ENCODE measurements at places on chromosomes 4 and X.

- no peak for DNase-seq
Measured at GRCh38 chr4:94758141-94758699, 465 bp downstream of the BMPR1B start.

DNA sequence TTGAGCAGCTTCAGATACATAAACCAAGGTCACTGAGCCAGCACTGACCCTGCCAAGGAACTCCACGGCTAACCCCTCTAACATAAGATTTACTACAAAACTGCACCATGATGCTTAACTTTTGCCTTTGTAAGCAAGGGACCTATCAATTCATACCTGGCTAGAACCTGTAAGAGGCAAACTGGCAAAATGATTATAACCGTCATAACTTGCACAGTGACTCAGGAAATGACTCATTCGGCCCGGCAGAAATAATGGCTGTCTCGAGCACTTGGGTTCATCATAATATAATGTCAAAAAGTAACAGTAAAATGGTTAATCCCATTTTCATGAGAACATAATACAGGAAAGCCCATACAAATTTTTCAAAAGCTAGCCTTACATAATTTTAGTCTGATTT, 17.2 kb downstream of the RASGEF1B start:
- peak; percentile 62 for DNase-seq

- no peak for DNase-seq
Measured at GRCh38 chr4:44186850-44187246, 261.8 kb downstream of the KCTD8 start.

GRCh38 chr4:110485452-110485851, 9.5 kb downstream of the ENPEP start:
- DNase-seq: no peak

DNA sequence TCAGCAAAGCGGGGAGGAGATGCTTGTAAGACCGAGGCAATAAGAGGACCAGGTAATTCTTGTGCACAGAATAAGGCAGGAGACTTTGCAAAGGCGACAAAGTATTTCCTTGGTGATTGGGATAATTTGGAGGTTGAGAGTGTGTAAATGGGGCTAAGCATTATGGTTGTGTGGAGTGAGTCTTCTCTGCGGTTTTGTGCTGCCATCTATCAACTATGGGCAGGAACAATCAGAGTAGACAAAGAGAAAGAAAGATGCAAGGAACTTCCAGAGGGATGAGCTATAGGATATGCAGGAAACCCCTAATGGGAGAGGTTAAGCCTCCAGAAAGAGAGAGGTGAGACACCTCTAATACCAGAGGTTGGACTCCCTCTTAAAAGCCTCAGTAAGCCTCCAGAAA, 339.8 kb downstream of the PAPSS1 start:
- no peak for DNase-seq

DNA sequence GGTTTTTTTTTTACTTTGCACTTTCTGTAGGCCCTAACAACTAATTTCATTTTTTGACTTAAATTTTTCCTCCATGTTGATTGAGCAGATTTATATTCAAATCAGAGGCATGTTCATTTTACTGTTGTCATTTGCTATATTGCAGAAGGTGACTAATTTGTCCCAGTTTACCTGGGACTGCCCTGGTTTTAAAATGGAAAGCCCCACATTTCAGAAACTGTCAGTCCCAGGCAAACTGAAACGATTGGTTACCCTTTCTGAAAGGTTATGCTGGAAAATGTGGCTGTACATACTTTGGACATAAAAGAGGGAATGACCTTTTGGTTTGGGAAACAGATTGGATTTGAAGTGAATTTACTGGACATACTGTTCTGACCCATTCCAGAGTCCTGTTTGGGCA, 160.0 kb downstream of the SPCS3 start:
- DNase-seq: no peak

DNA sequence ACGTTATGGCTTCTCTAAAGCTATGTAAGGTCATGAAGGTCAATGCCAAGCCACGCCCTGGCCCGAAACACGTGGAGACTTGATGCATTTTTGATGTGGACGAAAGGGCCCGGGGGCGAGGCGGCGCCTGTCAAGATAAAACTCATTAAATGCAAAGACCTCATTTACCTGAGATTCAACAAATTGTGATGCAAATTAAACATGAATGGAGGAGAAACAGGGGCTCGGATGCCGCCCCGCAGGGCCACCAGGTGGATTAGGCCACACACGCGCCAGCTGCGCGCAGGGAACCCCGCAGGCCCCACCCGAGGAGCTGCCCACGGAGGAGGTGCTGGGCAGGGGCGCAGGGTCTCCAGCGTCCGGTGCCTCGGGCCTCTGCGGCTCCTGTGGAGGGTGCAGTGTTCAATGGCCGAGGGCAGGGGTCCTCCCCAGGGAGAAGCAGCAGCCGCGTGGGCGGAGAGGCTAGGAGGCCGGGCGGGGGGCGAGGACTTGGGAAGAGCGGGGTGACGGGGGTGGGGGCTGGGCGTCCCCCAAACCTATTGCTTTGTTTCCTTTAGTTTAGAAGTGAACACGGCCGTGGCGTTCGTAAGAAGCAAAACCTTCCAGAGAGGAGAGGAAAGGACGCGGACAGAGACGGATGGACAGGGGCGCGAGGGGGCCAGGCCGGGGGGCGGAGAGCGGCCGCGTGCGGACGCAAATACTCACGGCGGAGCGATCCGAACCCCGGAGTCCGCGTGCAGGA, 40.4 kb downstream of the CPLX1 start:
- DNase-seq: no peak

GRCh38 chr4:135319685-135320084, 1118.1 kb upstream of the PABPC4L start:
- no peak for DNase-seq

DNA sequence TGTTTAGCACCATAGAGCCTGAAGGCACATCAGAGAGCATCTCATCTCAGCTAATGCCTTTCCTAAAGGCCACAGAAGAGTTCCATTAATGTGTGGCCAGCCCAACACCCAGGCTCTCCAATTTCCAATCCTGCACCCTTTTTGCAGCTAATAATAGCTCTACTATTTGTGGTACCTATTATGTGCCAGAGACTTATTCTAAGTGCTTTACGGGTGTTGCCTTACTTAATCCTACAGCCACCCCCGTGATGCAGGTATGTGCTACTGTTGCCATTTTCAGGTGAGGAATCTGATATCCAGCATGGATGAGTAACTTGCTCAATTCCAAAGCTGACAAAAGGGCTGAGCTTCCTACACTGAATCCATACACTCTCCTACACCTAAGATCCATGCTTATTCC, 217.6 kb upstream of the GALNT7 start:
- DNase-seq: no peak

DNA sequence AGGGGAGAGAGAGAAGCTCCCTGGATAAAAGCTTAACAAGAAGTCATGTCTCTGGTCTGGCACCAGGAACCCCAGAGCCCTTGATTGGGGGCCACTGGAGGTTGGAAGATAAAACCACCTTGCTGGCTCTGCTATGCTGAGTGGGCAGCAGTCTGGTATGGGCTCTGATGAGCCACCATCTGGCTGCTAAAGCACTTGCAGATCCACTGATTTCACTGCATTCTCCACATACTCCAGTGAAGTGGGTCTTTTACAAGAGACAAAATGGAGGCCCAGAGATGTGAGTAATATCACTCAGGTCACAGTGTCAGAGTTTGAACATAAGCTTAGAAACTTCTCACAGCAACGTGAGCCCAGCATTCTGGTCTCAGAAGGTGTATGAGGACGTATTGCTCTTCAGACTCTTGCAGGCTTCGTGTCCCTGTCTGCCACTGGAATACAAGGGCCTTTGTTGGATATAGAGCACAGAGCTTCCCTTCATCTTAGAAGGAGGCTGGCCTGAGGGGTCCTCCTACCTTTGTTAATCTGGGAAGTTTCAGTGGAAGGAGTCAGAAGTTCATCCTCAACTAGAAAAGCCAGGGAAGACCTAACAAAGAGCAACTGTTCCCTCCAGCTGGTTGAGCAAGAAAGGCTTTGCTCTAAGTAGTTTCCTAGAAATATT, 11.8 kb downstream of the CLDN2 start:
- DNase-seq: no peak

GRCh38 chr4:8754634-8755589, 116.7 kb downstream of the HMX1 start:
- no peak for DNase-seq

- no peak for DNase-seq
Measured at GRCh38 chrX:11261260-11261659, 32.0 kb upstream of the AMELX start.
